Fibroblast of skin of scalp (primary cell): ENCODE measurements at places on chromosomes 5 and 9.

DNA sequence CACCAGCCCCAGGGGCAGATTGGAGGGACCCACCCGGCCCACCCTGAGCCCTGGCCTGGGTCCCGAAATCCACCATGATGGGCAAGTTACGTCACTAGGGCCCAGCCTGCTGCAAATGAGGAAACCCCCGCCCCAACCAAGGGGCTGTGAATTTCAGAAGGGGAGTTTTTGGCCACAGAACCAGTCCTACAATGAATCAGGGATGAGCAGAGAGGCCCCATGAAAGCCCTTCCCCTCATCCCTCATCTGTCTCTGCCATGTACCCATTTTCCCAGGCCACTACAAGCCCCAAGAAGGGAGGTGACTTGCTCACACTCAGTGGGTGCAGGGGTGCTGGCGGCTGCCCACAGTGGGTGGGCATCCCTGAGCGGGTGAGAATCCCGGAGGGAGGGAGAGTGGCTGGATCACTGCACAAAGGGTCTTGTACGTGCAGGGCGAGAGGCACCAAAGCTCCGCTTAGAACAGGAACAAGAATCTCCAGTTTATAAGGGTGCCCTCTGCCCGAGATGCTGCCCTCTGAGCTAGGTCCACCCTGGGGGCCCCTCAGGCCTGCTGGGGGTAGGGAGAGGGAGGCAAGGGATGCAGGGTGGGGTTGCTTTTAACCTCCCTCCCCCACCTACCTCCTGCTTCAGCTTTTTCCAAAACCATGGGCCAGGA is 10.4 kb upstream of the TCF7 start:
- no peak for DNase-seq

DNA sequence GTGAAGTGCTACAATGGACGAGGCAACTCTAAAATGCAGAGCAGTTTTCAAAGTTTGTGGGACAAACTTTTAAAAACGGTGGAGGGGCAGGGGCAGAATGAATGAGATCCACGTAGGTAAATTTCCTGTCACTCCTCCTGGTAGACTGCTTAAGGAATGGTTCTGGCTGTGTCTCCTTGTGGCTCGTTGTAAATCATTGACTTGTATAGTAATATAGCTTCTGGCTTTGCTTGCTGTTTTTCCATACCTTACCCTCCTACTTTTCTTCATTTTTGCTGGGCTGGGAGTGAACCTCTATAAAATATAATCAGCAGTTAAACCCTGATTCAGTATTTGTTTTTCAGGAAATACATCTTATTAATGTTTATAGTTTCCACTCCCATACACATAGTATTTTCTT is 235.7 kb downstream of the TUSC1 start:
- DNase-seq = no peak

DNA sequence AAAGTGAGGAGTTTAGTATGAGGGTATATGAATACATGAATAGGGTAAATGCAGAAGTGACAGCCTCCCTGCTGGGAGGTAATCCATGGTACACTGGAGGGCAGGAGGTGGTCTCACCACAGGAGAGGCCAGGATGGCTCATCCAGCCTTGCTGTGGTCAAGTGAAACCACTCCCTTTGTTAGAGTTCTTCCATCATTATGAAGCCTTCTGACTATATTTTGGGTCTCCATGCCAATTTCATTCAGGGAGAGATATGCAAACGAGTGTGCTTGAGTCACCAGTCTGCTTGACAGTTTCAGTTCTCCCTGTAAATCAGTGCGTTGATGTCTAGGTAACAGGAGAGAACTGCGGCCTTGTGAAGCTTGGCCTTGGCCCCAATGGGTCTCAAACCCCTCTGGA is 16.4 kb downstream of the PPP3R2 start:
- peak; percentile 14 for DNase-seq

GRCh38 chr5:38093855-38094254 is 164.5 kb upstream of the EGFLAM start:
- no peak for DNase-seq

DNA sequence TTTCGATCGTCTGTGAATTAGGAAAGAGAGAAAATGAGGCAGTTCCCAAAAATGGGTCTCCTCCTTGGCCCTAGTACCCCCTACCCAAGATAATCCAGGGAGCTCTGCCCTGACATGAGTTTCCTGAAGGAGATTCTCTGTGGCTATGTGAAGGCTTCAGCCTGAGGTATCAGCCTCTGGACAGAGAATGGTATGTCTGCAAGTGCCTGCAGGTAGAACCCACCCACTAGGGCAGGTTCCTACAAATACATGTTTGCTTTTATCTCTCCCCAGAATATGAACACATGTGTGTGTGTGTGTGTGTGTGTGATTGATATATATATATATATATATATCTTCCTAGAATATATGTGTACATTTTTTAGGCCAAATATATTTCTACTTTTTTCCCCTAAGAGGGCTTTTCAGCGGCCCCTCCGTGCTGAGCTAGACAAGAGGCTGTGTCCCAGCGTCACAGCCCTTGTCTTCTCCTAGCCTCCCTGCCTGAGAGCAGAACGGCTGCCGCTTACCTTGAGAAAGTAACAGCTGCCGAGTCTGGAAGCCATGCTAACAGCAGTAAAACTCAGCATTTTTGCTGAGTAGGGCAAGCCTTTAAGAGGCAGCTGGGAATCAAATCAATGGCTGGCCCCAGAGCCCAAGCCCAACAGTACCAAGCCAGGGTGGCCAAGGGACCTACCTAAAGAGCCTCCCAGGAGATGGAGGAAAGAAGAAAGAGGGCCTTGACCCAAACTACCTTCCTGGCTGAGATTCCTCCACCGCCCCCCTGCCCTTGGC is 2.1 kb downstream of the BRINP1 start:
- no peak for DNase-seq

- peak; percentile 4 for DNase-seq
Measured at GRCh38 chr5:120735076-120735475, 271.0 kb downstream of the PRR16 start.

DNA sequence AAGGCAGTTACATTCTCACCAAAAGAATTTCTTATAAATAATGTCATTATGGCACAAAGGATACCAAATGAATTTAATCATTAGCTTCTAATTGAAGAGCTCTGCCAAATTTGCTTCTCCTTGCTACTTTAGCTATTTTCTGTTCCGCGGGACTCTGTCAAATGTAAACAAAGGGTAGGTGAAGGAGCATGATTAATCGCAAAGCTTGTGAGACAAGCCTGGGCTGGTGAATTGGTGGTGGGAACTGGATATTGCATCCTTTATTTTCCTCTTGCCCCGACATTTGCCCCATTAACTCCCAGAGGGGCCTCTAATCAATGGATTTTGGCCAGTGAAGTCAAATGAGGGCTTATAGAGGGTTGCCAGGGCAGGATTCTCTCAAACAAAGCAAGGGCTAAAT is 234.2 kb upstream of the RFX3 start:
- no peak for DNase-seq

DNA sequence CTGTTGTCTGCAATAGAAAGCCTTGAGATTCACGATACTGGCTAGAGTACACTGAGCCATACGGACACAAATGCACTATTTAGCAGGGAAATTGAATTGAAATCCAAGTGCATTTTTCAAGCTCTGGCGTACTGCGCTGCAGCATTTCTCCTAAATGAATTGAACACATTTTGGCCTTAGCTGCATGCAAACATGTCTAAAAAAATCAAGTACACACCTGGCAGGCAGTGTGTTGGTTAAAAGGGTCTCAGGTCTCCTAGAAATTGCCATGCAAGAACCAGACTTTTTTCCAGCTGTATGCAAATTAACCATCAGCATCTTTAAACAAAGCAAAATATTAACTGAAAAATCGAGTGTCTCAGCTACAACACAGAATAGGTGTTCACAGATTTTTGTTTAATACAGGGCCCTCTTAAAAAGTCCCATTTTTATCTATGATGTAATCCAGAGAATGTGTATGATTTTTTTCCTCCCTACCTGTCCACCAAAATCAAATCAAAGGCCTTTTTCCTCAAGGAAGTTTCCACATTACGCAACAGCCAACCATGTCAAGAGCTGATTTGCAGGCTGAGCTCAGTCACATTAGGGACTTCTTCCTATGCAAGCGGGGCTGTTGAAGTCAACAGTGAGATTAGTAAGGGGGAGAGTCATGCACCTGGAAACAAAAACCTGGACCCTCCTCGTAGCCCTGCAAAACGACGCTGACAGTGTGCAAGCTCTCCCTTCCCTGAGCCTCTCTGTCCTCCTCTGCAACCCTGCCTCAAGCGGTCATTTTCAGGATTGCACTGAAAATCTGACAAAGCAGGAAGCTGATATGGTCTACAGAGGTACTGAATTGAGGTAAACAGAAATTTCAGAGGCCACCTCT is 14.1 kb upstream of the SFXN1 start:
- DNase-seq = peak; percentile 19

DNA sequence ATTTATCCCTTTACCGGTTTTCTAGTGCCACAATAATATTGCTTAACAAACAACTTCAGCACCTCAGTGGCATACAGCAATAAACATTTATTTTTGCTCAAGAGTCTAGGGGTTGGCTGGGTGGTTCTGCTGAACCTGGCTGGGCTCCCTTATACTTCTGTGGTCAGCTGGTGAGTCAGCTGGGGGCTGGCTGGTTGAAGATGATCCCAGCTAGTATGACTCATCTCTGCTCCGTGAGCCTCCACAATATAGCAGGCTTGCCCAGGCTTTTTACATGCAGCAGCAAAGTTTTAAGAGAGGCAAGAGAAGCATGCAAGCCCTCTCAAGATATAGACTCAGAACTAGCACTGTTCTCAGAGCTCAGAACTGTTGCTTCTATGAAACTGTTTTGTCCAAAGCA is 523.5 kb upstream of the CLINT1 start:
- peak; percentile 97 for DNase-seq

GRCh38 chr9:15426019-15426418 is 3.3 kb downstream of the SNAPC3 start:
- no peak for DNase-seq

- DNase-seq = peak; percentile 36
Measured at GRCh38 chr9:122954253-122954691, 13.5 kb downstream of the RABGAP1 start.

DNA sequence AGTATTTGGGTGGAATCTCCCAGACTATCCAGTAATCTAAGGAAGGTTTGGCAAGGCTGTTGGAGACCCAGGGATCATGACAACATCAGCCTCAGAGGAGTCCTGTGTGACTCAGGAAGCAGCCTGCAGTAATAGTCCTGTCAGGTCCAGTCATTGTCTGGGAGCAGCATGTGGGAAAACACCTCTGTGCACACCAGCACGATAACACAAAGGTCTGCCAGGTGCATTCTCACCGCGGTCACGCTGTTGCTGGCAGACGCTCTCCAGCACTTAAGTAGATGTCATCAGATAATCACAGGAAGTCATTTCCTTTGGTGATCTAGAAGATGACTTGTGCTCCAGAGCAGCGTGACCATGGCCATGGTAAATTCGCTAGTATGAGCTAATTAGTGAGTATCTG is 99.2 kb upstream of the IQGAP2 start:
- no peak for DNase-seq

GRCh38 chr9:17611917-17612316 is 33.1 kb downstream of the SH3GL2 start:
- DNase-seq = no peak

- DNase-seq = no peak
Measured at GRCh38 chr5:14251733-14252132, 108.6 kb downstream of the TRIO start.

GRCh38 chr5:146047396-146047795 is 58.0 kb downstream of the PLAC8L1 start:
- no peak for DNase-seq

DNA sequence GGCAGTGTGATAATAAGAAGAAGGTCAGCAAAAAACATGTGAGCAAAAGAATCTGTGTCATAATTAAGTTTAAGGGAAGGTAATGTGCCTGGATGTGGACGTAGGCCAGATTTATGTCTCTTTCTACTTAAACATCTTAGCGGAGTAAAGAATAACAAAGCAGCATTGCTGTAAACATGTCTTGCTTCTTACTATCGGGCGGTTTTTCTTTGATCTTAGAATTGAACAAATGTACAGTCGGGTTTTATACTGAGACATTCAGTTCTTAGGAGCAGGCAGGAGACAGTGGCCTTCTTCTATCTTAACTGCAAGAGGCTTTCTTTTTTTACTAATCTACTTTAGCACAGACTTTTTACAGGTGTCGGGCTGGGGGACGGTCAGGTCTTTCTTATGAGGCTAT is 40.4 kb upstream of the FLT4 start:
- no peak for DNase-seq

DNA sequence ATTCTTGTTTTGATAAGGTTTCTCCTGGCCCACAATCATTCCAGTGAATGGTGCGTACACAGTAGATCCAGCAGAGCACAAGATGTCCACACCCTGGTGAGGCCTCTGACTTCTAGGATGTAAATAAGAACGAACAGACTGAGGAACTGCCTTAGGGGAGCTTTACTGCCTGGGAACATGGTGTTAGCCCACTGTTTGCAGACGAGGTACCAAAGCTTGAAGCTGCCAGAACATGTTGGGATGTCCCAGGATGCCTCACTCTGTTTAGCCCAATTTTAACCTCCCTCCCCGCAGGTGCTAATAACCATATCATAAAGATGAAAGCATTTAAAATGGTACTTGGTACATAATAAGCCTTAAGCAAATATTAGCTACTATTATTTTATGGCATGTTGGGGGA is 3.5 kb downstream of the LECT2 start:
- no peak for DNase-seq

DNA sequence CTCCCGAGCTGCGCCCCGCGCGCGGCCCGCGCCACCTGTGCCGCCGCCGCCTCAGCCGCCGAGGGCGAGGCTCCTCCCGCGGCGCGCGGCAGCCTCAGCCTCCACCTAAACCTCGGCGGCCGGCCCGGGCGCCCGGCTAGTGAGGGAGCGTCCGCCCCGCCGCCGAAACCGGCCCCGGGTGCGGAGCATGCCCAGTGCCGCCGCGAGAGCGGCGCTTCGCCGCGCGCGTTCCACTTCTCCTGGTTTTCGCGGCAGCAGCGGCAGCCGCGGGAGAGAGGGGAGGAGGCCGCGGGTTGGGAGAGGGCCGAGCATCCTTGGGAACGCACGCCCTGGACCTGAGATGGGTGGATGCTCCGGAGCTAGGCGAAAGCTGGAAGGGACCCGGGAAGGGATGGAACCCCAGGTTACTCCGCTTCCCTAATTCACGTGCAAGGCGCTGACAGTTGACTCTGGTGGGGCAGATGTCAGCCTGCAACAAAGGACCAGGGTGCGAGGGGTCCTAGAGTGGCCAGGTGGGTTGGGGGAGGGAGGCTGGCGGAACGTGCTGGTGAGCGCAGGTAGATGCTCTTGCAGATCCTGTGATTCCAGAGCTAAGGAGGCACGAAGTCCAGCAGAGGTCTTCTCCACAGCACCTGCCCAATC is at the start of gene CTNND2:
Gene CTNND2, minus strand, starts transcription at position 182 of the 642 bp plus-strand sequence. CDS start 593 bp downstream, outside the sequence.
- DNase-seq = peak; percentile 30

DNA sequence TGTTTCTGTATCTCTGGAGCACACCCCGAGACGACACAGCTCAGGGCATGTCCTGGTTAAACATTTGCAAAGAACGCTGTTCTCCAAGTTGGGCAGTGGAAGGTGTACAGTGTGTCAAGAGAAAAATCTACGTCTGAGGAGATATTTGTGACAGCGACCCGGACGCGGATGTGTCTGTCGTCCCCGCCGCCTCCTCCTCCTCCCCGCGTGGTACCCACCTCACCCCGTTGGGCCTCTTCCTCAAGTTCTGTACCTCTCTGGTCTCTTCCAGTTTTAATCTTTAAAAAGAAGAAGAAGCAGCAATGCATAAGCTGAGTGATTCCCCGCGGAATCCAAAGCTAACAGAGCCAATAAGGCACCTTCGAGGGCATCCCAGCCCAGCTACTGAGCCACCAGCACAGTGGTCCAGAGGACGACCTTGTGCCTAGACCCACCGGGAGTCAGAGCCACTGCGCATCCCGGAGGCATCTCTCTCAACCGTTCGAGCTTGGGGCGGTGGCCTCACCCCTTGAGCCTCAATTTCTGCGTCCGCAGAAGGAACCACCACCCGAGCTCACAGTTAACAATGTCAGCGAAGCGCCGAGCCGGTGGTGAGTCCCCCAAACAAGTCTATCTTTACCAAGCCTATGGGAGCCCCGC is 467 bp downstream of the C9orf78 start:
- no peak for DNase-seq
